Uterus (tissue), 4 donors: ENCODE measurements at places on chromosomes 11 and 22.

GRCh38 chr11:44179173-44179572, 83.7 kb downstream of the EXT2 start:
- H3K4me3 ChIP-seq = no peak overlapping the region
- H3K27me3 ChIP-seq = no peaks in the 10 kb centered on the region
- H3K27ac ChIP-seq = no peak overlapping the region
- no peaks in the 10 kb centered on the region for H3K4me1 ChIP-seq
- H3K36me3 ChIP-seq = no peaks in the 10 kb centered on the region

- H3K27ac ChIP-seq = no peak overlapping the region
- no peak overlapping the region for H3K4me3 ChIP-seq
- no peak for DNase-seq
- no peaks in the 10 kb centered on the region for H3K36me3 ChIP-seq
- H3K4me1 ChIP-seq = no peaks in the 10 kb centered on the region
These were observed 104.5 kb downstream of the PDE3B start for GRCh38 chr11:14748090-14748489.

GRCh38 chr11:45180848-45181192, 34.4 kb downstream of the PRDM11 start:
- peak; percentile 77 for DNase-seq
- H3K4me1 ChIP-seq = peaks cover 5% of the 10 kb centered on the region
- no peaks in the 10 kb centered on the region for H3K27me3 ChIP-seq

GRCh38 chr22:49828599-49828965, 909 bp upstream of the BRD1 start:
- no peaks in the 10 kb centered on the region for H3K27me3 ChIP-seq
- no peak for DNase-seq
- H3K27ac ChIP-seq = no peak overlapping the region
- H3K4me1 ChIP-seq = peaks cover 4% of the 10 kb centered on the region
- no peak overlapping the region for H3K4me3 ChIP-seq

GRCh38 chr11:85589373-85589772, 37.8 kb downstream of the DLG2 start:
- no peaks in the 10 kb centered on the region for H3K27me3 ChIP-seq
- DNase-seq = no peak
- no peak overlapping the region for H3K4me3 ChIP-seq
- no peaks in the 10 kb centered on the region for H3K36me3 ChIP-seq

- no peak overlapping the region for H3K27ac ChIP-seq
- no peak overlapping the region for H3K4me3 ChIP-seq
- H3K4me1 ChIP-seq = no peaks in the 10 kb centered on the region
These were observed 46.9 kb downstream of the PANX1 start for GRCh38 chr11:94175535-94175934.

GRCh38 chr22:25902402-25902801, 160.4 kb downstream of the MYO18B start:
- DNase-seq = no peak
- H3K4me3 ChIP-seq = no peak overlapping the region
- H3K4me1 ChIP-seq = no peaks in the 10 kb centered on the region
- H3K27ac ChIP-seq = no peak overlapping the region
- no peaks in the 10 kb centered on the region for H3K27me3 ChIP-seq

GRCh38 chr11:9038541-9038940, 34.7 kb upstream of the NRIP3 start:
- no peaks in the 10 kb centered on the region for H3K4me1 ChIP-seq
- no peaks in the 10 kb centered on the region for H3K36me3 ChIP-seq
- H3K4me3 ChIP-seq = no peak overlapping the region
- DNase-seq = no peak
- H3K27me3 ChIP-seq = no peaks in the 10 kb centered on the region

- no peak overlapping the region for H3K27ac ChIP-seq
- H3K4me3 ChIP-seq = no peak overlapping the region
- H3K4me1 ChIP-seq = peaks cover 2% of the 10 kb centered on the region
- no peaks in the 10 kb centered on the region for H3K27me3 ChIP-seq
- no peak for DNase-seq
- H3K36me3 ChIP-seq = no peaks in the 10 kb centered on the region
These were observed 8.0 kb downstream of the TKFC start for GRCh38 chr11:61340979-61341378.

DNA sequence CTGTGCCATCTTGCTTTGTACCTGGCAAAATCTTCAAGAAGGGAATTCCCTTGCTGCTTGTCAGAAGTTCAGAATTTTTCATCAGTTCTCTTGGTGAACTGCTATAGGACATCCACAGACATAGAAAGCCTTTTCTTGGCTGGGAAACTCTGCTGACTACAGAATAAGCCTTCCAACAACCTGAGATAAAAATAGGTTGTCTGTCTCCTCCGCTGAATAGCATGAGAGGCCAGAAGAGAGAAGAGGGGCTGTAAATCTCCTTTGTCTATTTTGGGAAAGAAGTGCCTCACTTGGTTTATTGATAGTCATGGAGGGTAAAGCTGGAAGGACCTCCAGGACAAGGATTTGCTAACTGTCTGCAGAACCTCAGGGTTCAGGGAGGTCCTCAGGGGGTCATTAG, 48.2 kb downstream of the C11orf91 start:
- no peak overlapping the region for H3K4me3 ChIP-seq
- DNase-seq = no peak
- H3K27me3 ChIP-seq = no peaks in the 10 kb centered on the region
- no peaks in the 10 kb centered on the region for H3K4me1 ChIP-seq
